RWPE1 (cell line): ENCODE measurements at places on chromosomes 4 and X.
A peak's percentile ranks its signal among the peaks of the same experiment; 100 is the strongest.

DNA sequence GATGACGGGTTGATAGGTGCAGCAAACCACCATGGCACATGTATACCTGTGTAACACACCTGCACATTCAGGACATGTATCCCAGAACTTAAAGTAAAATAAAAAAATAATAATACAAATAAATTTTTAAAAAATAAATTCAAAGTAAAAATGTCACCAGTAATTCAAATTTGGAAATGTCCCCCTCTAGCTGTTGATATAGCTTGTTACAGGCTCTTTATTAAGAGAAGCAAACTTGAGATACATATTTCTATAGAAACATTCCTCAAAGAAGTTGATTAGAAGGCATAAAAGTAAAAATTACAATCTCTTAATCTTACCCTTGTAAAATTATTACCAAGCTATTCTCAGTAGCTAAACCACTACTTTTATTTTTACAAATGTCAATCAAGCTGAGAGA is 1397.0 kb downstream of the FAM133A start:
- no peak for DNase-seq

- no peak for DNase-seq
These were observed 315.6 kb downstream of the GPAT3 start for GRCh38 chr4:83851261-83852084.

GRCh38 chrX:134737721-134738369 is 79.6 kb upstream of the PLAC1 start:
- no peak for DNase-seq

DNA sequence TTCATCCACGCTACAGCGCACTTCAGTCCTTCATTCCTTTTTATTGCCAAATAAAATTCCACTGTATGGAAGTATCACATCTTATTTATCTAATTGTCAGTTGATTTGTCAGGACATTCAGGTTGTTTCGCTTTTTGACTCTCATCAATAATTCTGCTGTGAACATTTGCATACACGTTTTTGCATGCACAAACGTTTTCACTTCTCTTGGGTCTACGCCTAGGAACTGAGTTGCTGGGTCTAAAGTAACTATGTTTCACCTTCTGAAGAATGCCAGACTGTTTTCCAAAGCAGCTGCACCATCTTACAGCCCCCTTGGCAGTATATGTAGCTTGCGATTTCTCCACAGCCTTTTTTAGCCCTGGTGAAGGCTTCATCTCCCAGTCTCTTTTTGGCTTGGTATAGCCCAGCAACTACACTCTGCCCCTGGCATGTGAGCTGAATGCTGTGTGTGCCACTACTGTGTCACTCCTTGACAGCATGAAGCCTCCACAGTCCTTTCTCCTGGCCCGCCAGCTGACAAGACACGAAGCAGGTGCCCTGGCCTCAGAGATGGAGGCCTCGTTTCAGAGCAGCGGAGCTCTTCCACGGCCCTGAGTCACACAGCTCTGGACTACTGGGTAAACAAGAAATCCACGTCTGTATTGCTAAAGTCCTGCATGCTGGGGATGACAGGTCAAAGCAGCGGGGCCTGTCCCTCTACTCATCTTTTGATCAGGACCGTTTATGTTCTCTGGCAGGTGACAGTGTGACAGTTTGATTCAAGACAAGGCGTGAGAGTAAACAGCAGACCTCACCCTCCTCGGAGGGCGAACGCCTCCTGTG is 75.5 kb downstream of the NSUN7 start:
- DNase-seq = no peak

DNA sequence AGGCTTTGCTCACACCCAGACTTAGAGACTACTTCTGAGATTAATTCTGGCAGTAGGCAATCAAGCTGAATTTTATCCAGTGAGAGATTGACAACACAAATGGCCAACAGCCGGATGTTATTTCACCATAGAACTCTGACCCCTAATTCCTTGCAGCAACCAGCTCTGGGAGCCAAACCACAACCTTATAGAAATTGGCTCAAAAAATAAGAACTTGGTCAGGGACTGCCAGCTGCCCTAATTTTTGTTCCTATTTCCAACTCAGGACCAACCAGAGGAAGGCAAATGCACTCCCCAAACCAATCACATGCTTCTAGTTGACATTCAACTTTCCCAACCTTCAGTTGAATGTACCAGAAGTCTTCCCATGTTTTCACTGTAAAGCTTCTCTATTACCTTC is 269.7 kb downstream of the HS3ST1 start:
- DNase-seq = no peak

GRCh38 chr4:150211016-150211415 is 132.8 kb downstream of the DCLK2 start:
- DNase-seq = no peak

- DNase-seq = no peak
These were observed 326.9 kb downstream of the PDHA2 start for GRCh38 chr4:96166806-96167205.

GRCh38 chr4:81392164-81392563 is 79.5 kb downstream of the RASGEF1B start:
- DNase-seq = no peak

DNA sequence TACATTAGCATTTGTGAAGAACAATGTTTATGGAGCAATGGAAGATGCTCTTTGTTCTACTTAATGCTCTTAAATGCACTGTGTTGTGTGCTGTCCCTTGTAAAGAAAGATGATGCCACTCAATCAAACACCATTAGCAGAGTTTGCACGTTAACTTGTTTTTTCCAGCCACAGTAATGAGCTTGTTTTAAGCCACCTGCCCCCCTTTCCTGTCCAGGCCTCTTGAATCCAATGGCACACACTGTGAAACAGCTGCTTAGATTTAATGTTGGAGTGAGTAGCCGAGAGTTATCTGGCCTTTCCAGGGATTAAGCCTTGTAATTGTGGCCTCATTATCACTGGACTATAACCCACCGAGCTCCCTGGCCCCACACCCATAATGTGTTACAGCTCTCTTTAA is 86.0 kb downstream of the PAK3 start:
- no peak for DNase-seq

GRCh38 chrX:118990512-118991227 is 16.3 kb downstream of the LONRF3 start:
- DNase-seq = no peak

DNA sequence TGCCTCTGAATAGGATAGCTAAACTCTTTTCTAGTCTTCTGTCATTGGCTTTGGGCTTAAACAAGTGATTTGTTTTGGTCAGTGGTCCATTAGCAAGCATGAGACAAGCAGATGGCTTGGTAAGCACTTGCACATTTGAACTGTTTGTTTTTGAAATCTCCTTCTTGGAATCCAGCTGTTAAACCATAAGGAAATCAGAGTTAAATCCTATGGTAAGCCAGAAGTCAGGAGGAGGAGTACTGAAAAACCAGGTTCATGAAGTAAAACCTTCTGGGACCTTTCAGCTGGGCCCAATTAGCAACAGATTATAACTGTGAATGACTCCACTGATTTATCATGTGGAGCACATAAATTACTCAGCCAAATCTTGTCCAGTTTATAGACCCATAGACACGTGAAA is 1042.5 kb upstream of the PABPC4L start:
- no peak for DNase-seq

DNA sequence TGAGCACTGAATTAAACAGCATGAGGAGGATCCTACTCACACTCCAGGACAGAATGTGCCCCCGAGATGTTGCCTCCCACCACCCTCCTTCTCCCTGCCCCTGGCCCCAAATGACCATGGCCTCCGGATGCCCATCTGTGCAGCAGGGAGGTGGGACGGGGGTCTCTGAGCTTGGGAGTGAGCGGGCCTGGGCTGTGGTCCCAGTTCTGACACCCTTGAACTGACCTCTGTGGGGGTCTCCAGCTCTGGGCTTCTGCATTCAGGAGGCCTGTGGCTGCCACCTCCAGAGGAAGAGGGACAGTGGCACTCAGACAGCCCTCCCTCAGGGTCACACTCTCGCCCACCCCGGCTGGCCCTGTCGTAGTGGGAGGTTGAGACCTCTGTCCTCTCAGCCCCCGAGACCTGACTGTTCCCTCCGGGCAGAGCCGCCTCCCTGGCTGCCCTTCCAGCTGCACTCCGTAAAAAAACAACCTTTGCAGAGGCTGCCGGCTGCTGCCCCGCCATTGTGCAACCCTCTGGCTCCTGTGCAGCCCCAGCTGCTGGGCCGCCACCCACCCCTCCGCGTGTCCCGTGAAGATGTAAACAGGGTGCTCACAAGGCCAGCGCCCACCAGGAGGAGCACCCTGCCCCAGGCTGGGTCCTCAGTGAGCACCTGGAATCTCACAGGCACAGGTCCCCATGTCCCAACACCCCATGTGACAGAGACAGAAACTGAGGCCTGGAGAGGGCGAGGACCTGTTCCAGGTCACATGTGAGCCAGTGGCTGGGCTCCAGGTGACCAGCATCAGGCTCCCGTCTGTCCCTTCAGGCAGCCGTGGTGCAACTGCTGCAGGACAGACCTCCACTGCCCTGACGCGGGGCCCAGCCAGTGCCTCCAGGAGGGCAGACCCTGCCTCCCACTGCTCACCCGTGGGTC is 39.6 kb downstream of the HTRA3 start:
- DNase-seq = no peak

DNA sequence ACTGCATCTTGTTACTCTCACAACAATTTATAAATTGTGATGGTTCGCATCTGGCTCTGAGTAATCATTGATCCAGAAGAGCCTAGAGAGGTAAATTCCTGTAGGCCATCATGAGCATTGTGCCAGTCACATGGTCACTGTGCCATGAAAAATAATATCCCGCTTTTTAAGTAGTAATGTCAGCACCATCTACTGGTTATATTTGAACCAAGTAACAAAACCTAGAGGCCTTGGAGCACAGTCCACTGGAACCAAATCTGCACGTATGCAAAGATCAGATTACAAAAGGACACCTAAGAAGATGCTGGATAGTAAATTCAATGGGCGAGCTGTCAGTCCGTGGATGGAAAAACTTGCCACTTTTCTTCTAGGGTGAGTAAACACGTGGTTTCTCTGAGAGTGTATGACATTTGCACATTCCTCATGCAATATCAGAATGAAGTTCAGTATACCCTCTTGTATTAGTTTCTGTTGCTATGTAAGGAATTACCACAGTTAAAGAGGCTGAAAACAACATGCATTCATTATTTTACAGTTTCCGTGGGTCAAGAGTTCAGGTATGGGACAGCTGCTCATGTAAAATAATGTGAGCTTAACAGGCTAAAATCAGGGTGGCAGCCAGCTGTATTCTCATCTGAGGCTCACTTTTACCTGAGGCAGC is 26.8 kb downstream of the FAM114A1 start:
- no peak for DNase-seq

- no peak for DNase-seq
These were observed 78.5 kb downstream of the ANXA3 start for GRCh38 chr4:78629991-78630541.

DNA sequence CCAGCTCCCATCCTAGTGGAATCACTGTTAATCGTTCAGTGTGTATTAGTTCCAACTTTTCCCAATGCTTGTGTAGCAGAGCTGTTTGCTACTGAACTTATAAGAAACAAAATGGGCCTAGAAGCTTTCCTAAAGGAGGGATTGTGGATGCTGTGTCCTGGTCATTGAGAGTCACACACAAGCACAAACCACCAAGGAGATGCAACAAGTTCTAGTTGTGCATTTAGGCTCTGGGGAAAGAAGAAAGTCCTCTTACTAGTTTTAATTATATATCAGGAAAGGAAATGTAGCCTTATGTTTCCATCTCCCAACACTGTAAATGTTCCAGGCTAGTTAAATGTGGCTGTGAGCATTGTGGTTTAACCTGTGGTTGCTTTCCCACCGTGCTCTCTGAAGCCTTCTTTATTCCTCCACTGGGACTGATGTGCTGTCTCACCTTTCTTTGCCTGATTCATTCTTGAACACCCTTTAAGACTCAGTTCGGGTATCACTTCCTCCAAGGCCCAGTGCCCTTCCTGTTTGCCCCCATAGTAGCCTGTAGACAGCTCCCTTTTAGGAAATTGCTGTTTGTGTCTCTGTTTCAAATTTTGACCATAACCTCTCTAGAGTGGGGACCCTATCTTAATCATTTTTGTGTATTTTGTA is 34.3 kb downstream of the ATP10D start:
- no peak for DNase-seq

DNA sequence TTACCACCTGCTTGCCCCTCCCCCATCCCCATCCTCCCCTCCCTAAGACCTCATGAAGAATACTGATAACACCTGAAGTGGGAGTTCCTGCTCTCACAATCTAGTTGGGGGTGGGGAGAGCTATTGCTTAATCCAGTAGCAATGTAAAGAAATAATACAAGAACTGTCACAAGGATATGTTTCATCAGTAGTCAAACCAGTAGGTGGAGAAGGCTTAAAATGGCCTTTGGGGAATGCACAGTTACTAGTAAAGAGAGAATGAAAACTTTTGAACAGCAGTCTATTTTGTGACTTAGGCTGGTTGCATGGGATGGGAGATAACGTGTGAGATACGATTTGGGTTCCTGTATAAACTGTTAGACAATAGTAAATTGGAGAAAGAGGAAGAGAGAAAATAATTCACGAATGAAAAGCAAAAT is 6.0 kb downstream of the GALNT7 start:
- no peak for DNase-seq

DNA sequence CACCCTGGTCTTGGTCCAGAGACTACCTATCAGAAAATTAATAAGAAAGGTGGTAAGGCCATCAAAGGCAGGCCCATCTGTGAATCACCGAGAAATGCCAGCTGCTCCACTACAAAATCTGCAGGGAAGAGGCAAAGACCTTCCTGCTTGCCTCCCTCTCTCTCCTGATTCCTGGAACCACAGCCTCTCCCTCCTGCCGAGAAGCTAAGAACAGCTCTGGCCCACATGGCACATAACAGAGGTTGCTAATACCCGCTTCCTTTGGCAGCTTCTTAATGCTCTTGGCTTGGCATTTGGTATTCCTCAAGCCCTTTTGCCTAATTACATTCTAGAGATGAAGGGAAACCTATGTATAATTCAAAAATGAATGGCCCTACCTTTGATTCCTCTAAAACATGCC is 32.9 kb downstream of the RAI2 start:
- DNase-seq = no peak

GRCh38 chr4:87882321-87882720 is 49.6 kb downstream of the MEPE start:
- DNase-seq = no peak

- no peak for DNase-seq
These were observed 130.9 kb downstream of the REPS2 start for GRCh38 chrX:17077361-17077760.

DNA sequence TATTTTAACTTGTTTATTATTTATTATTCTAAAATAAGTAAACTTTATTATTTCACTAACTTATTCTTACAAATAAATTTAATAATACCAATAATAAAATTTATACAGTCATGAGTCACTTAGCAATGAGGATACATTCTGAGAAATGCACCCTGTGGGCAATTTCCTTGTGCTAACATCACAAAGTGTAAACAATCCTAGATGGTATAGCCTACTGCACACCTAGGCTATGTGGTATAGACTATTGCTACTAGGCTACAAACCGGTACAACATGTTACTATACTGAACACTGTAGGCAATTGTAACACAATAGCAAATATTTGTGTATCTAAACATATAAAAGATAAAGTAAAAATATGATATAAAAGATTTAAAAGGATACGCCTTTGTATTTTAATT is 479.5 kb downstream of the EPHA5 start:
- DNase-seq = no peak

DNA sequence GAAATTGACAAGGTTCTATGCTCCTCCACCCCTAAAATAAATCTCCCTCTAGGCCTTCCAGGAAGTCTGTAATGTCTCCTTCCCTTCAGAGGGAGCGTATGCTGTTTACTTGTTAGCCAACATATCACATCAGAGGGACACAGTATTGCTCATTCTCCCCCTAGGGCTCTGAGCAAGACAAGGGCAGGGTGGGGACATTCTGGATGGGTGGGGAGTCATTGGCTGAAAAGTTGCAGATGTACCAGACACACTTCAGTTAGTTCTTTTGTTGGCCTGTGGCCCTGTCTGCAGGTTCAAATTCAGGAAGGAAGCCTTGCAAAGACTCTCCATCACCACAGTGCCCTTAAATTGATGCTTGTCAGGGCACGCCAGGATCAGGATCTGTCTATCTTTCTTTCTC is 106.3 kb upstream of the TEX13D start:
- peak; percentile 3 for DNase-seq
